ENCODE measurements at places on chromosomes 7 and 10. TPM values are rescaled to one million over a fixed set of nuclear protein-coding genes. Genes with fewer than 3 reads are reported as not detected.

DNA sequence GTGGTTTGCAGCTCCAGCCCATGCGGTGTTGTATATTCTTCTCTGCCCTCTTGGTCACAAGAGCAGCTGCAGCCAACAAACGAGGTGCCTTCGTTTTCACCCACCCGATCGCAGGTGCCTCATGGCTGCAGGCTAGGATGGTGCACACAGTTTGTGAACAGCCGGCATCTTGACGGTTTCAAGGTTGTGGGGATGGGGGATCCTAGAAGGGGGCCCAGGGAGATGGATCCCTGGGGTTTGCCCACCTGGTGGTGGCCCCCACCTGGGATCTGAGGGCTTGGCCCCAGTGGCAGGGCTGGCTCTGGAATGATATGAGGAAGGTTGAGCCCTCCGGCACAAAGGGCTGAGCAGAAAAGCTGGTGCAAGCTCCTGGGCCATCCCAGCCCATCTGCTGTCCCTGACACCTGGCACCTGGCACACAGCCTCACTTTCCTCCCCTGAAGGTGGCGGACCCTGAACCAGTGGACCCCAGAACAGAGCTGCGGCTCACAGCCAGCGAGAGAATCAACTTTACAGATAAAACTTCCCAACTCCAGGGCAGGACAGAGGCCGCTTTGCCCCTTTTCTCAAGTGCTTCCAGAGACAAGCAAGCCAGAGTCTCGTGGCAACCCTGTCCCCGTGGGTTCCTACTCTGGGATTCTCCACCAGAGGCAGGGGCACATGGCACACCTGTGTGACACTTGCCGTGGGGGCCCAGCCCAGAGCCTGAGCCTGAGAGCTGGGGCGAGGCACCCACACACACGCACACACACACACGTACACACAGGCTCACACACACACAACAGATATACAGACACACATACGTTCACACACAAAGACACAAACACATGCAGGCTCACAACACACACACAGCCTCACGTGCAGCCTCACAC lies 177.3 kb upstream of the PPP2R2D start:
- peak; percentile 27 for DNase-seq

OPALIN gene
- not detected for total RNA-seq

DNA sequence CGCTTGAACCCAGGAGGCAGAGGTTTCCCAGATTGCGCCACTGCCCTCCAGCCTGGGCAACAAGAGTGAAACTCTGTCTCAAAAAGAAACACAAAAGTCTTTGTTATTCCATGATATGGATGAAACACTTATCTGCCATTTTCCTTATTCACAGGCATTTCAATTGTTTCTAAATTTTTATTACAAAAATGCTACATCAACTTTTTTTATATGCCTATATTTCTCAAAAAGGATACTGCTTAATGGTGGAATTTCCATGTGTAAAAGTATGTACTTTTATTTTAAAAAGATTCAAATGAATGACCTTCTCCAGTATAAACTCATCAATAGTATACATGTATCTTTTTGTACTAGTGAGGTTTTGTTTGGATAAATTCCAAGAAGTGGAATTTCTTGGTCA lies 41.9 kb upstream of the STMP1 start:
- DNase-seq, result no peak

DNA sequence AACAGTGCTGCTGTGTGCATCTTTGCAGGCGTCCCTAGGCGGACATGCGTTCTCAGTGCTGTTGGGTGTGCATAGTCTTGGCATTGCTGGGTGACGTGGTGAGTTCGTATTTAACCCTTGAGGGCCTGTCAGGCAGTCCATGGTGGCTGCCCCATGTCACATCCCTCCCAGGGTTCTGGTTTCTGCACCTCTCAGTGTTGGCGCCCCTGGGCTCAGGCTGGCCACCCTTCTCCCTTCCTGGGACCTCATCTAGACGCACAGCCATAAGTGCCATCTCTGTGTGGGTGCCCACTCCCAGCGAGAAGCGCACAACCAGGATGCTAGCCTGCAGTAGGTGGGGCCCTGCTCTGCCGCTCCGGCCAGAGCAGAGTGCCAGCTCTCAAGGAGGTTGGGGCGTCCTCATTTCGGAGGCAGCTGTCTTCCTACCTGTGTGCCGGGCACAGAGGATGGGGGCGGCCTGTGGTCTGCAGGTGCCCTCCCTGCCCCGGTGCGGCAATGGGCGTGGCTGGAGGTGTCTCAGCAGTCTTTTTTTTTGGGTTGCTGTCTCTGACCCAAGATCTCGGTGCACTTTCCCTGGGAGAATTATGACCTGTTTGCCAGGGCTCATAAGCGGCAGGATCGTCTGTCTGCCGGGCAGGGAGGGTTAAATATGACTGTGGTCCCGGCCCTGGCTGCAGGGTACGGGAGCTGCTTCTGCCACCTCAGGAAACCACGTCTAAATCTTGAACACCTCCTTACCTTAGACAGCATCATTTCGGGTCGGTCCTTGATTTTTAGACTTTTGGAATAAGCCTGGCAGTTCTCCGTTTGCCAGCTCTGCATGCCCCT lies 6.5 kb downstream of the INPP5A start:
- no peak for DNase-seq

SAP25 gene
- total RNA-seq, result 0.86 TPM

DNA sequence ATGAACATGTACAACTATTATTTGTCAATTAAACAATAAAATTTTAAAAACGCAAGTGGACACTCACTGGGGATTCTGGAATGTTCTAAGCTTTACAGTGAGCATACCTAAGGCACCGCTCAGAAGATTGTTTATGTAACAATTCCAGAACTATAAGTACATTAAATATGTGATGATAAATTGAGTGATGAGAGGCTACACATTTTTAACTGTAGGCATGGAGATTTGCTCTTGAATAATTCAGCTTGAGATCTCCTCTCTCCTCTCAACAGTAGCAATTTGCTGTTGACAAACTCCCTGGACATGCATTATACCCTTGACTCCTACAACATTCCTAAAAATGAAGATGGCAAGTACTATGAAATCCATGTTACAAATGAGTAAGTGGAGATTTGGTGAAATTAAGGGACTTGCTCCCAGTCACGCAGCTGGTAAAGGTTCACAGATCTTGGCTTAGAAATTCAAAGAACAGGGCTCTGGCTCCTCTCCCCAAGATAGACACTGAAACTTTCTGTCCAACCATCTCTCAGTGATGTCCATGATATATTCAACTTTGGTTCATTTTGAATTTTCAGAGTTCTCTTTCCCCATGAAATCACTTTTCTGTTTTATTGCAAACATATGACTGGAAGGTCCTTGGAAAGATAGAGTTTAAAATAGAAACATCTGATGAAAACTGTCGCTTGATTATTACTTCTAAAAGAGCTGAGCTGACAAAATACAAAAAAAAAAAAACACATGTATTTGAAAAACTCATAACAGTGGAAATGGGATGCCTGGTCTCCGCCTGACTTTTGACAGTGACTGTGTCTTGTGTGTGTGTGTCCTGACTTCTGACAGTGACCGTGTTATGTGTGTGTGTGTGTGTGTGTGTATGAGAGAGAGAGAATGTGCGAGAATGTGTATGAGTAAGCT lies 488.3 kb downstream of the TNS3 start:
- no peak for DNase-seq

DNA sequence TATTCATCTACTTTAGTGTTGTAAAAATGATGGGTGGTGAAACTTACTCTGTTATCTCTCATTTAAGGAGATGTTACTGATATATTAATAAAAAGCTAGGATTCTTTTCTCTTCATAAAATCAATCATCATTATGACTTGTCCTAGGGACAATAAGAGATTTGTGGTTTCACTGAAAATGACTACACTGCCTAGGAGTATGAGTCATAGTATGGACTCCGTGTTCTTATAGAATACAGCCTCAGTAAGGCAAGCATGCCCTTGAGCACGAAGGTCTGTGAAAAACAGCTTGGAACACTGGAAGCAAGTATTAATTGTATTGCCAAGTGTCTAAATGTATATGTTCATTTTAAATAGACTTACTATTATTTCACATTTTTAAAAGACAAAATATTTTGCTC lies 749.2 kb upstream of the PCDH15 start:
- DNase-seq, result no peak

- no peak for DNase-seq
Observed at GRCh38 chr7:87369216-87369615, 23.8 kb downstream of the CROT start.

TRIM24 gene
- 16.4 TPM for total RNA-seq
